ENCODE measurements at places on chromosomes 3 and 15.

GRCh38 chr3:192364316-192364715, 363.0 kb downstream of the FGF12 start:
- DNase-seq = no peak

DNA sequence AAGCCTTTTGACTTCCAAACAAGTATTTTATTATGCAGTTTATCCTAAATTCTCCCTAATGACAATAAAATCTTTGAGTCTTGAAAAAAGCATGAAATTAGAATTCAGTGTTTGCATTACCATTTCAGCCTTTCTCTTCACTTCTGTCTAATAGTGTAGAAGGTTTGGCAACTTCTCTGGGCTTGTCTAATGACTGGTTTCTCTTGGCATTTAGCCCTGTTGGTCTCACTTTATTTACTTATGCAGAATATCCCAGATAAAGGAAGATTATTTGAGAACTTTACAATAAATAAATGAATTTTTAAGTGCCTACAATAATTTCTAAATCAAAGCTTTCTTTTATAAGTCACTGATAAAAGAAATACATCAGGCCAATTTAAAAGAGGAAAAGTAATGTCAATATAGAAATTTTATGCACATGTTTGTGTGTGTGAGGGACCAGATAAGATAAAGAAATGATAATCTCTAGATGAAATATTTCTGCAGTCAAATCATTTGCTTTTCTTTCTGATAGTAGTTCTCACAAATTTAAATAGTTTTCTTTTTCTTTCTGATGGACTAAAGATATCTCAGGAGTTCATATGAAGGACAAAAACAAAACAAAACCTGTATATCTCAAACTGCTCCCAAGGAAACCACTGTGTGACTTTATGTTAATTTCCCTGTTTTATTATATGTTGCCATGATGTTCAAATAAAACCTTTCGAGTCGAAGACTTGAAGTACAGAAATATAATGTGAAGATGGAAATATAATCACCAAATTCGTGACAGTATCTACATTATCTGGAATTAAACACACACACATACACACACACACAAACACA, 533.1 kb upstream of the CBLB start:
- DNase-seq = no peak

DNA sequence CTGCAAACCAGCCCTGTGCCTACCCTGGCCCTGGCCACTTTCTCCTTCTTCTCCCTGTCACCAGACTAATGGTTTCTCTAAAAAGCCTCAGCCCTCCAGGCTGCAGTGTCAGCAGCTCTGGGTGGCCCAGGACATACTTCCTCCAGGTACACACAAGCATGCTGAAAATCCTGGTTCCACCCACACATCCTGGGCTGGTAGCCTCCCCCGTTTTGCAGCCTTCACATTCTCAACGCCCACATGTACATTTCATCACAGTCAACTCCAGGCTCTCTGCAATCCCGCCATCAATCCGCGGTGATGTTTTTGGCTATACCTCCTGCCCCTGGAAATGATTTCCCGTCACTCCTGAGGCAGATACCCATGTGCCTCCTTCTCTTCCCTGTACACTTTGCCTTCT, 59.4 kb downstream of the MAGEF1 start:
- no peak for DNase-seq

DNA sequence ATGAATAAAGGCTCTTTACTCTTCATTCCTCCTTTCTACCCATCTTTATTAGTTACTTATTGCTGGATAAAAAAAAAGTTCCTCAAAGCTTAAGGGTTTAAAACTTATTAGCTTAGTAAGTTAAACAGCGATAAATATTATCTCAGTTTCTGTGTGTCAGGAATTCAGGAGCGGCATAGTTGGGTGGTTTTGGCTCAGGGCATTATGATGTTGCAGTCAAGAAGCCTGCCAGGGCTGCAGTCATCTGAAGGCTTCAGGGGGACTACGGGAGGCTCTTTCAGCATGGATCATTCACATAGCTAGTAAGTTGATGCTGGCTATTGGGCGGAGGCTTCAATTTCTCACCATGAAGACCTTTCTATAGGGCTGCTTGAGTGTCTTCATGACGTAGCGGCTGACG, 1.9 kb upstream of the DLG1 start:
- no peak for DNase-seq

DNA sequence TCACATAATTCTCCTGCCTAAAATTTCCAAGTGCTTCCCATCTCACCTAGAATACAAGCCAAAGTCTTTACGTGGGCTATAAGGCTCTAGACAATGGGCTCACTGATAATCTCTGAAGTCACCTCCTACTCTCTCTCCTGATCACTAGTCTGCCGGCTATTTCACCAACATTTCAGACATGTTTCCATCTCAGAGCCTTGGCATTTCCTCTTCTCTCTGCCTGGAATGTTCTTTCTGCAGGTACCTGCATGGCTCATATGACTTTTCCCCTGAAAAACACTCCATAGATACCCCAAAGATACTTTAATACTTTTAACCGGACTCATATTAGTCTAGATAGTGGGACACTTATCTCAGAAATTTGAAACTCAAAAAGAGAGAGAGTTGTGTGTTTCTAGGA, 32.7 kb downstream of the CD200 start:
- DNase-seq = no peak

- DNase-seq = no peak
Measured at GRCh38 chr3:113242096-113242581, 30.8 kb downstream of the BOC start.

DNA sequence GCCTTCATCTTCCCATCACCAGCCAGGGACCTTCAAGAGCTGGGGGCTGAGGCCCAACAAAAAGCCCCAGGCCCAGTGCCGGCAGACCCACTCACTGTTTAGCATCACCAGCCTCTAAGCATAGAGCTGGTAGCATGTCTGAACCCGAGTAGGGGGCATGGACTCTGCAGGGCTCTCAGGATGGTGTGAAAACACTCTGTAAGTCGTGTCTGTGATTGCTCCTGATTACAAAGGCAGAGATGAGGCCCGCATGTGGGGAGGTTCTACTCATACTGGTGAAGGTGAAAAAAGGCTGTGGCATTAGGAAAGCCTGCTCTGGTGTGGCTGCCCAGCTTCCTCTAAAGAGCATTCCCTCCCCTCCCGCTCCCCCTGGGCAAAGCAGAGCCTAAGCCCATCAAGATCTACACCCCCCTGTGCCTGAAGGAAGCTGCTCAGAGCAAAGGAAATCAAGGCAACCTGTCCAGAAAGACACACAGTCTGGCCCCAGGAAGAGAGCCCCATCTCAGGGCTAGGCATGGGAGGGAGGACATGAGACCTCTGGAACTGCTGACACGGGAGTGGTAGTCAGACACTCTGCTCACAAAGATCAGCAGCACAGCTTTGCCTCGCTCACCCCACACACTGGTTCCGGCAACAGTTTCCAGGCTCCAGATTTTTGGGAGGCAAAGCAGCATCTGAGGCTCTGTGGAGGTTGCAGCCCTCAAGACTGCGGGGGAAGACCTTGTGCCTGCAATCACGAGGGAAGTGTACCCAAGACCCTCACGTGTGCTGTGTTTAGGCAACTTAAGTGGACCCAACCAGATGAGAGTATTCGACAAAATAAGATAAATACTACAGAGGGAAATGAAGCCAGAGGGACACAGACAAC, 36.7 kb downstream of the CCDC12 start:
- DNase-seq = no peak

GRCh38 chr3:107172411-107172810, 204.8 kb upstream of the CCDC54 start:
- DNase-seq = no peak

GRCh38 chr3:38960953-38961622, 90.7 kb downstream of the SCN11A start:
- no peak for DNase-seq

GRCh38 chr3:113736548-113737089, 9.4 kb downstream of the NAA50 start:
- peak; percentile 43 for DNase-seq

DNA sequence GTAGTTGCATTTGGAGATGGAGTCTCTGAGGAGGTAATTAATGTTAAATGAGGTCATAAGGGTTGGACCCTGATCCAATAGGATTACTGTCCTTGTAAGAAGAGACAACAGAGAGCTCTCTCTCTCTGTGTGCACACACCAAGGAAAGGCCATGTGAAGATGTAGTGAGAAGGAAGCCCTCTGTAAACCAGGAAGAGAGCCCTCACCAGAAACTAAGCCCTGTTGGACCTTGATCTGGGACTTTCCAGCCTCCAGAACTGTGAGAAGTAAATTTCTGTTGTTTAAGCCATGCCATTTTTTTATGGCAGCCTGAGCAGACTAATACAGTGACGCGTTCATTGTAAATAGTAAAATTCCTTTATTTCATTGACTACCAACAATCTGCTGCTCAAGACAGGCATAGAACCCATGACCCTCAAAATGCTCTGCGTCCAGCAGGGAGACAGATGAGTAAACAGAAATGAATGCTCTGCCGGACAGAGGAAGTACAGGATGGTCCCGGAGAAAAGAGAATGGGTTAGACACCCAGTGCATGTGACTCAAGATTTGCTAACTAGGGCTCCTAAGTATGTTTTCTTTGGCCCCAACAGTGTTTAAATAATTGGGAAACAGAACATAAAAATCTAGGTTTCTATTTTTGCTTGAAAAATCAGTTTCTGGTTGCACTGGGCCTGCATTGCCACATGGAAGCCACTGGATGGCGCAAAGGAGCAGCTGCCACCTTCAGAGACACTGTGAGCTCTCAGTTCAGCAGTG, 37.9 kb upstream of the TNFAIP8L3 start:
- peak; percentile 81 for DNase-seq

GRCh38 chr3:122085673-122086072, 30.5 kb downstream of the CD86 start:
- DNase-seq = no peak

DNA sequence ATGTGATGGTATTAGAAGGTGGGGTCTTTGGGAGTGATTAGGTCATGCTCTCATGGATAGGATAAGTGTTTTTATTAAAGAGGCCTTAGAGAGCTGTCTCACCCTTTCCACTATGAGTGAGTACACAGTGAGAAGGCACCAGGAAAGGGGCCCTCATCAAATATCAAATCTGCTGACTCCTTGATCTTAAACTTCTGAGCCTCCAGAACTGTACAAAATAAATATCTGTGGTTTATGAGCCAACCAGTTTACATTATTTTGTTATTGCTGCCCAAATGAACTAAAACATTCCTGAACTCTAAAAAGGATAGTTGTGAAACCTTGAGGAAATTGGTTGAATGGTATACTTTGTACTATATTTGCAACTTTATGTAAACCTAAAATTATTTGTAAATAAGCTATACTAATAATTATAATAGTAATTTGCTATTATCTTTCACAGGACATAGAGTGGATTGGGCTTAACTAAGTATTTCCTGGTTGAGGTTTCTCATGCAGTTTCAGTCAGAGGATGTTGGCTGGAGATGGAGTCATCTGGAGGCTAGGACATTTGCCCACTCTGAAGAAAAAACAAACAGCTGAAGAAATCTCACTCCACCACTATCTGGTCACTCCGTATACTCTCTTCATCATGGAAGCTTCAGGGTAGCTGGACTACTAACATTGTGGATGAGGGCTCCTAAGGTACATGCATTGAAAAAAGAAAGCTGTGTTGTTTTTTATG, 1068.6 kb upstream of the CADM2 start:
- DNase-seq = no peak

- DNase-seq = no peak
Measured at GRCh38 chr3:22691407-22691806, 511.7 kb upstream of the UBE2E2 start.

DNA sequence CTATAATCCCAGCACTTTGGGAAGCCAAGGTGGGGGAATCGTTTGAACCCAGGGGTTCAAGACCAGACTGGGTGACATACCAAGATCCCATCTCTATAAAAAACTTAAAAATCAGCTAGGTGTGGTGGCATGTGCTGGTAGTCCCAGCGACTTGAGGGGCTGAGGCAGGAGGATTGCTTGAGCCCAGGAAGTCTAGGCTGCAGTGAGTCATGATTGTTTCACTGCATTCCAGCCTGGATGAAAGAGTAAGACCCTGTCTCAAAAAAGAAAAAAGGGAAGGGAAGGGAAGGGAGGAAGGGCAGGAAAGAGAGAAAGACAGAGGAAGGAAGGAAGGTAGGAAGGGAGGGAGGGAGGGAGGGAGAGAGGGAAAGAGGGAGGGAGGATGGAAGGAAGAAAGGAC, 133.7 kb upstream of the LRRN1 start:
- no peak for DNase-seq

GRCh38 chr3:33256249-33256648, 21.0 kb upstream of the FBXL2 start:
- no peak for DNase-seq

GRCh38 chr3:189909139-189909538, 211.6 kb downstream of the P3H2 start:
- no peak for DNase-seq

- DNase-seq = no peak
Measured at GRCh38 chr3:154164387-154164786, 43.2 kb downstream of the ARHGEF26 start.

GRCh38 chr3:186333256-186333655, 28.8 kb downstream of the DGKG start:
- no peak for DNase-seq

- no peak for DNase-seq
Measured at GRCh38 chr3:102619361-102619760, 184.5 kb downstream of the ZPLD1 start.

DNA sequence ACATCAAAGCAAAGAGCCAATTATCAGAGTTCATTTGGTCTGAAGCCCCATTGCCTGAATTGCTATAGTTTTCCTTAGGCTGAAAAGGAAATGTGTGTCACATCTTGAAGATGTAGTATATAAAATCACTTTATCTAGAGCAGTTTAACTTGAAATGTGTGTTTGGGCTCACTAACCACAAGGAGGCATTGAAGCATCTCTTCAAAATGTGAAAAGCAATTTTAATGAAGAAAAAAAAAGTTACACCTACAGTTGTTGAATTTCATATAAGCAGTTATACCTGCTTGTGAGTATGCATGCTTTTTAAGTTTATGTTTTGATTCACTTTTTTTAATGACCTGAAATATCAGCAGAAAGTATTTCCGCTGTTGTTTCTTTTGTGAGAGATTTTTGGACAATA, 129.3 kb downstream of the IQCH start:
- no peak for DNase-seq

DNA sequence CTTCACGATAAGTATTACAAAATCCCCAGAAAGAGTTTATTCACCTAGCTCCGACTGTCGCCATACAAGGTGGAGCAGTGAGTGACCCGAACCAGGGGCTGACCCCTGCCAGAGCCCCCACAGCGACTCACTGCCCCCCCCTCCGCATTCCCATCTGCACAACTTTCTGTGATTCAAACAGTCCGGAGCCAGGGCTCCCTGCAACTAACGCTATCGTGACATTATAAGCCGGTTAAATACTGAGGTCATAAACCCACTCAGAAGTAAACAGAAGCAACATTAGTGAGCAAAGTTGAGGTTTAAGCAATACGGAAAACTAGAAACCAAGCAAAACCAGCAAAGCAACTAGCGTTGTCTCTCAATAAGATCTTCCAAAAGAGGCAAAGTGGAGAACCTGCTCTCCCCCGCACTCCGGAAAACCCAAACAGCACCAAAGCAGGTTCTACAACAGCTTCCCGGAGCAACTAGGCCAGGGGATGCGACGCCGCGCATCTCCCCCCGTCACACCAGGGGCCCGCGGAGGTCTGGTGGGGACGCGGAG, 642 bp downstream of the SCAP start:
- DNase-seq = no peak
